Stimulated activated CD8-positive, alpha-beta memory T cell treated with anti-CD3 and anti-CD28 coated beads, Interleukin-4, amount 100 ng/mL, for 1 hour (primary cell): ENCODE measurements at places on chromosomes 5 and 9.

DNA sequence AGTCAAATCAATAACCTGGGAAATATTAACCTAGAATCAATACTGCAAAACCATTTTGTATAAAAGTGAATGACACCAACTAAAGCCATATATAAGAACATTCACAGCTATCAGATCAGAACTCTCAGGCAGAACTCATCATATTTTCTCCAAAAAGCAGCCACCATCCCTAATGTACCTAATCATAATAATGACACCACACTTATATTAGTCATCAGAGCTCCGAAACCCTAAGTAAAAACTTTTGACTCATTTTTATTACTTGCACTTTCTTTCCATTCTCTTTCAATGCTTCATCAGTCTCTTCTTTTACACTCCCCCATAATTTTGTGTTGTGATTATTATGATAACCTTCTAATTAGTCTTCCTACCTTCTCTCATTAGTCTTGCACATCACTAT lies 45.3 kb downstream of the INSL6 start:
- DNase-seq, result no peak

- DNase-seq, result no peak
These were observed 20.3 kb downstream of the CAMSAP1 start for GRCh38 chr9:135887021-135887507.

DNA sequence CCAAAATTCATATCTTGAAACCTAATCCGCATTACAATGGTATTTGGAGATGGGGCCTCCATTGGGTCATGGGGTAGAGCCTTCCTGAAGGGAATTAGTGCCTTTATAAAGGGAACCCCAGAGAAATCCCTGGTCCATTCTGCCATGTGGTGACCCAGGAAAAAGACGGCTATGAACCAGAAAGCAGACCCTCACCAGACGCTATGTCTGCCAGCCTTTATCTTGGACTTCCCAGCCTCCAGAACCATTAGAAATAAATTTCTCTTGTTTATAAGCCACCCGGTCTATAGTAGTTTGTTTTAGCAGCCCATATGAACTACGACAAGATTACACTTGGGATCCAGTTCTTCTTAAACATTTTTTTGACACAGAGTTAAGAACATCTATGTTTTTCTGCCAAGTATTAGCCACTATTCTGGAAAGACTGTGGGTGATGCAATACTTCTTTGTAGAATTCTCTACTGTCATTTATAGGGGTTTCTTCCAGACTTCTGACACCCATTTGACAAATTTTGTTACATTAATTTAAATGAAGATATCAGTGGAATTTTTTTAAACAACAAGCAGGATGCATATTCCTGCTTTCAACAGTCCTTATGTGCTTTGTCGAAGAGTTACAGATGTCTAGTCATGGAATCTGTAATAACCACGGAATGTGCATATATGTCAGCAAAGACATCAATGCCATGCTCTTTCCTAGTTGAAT lies 572.4 kb downstream of the NR2F1-AS1 start:
- DNase-seq, result no peak

DNA sequence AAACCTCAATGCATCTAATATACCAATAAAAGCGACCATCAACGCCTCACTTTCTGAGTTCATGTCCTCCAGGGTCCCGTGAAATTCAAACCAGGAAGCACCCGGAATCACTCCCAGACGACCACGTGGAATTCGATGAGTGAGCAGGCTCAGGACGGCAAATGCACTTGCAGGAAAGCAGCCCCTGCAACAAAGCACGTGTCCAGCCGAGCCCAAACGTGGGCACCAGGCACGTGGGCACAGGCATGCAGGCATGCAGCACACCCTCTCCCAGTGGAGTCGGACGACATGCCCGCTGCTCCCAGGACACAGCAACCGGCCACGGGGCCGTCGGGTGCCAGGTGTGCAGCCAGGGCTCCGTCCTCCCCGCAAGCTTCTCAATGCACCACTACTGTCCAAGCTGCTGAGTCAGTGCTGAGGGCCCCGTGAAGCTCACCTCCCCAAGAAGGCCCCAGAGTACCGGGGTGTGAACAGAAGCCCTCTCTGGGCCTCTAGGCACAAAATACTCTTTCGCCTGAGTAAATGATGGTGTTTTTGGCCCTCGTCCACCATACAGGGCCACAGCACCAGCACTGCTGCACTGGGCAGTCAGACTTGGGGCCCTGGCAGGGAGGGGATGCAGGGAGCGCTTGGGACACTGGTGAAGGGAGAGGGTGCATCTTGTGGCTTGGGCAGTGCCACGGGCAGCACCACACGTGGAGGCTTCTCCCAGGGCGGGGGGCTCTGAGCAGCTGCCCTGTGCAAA lies 87.6 kb downstream of the VAV2 start:
- DNase-seq, result no peak

DNA sequence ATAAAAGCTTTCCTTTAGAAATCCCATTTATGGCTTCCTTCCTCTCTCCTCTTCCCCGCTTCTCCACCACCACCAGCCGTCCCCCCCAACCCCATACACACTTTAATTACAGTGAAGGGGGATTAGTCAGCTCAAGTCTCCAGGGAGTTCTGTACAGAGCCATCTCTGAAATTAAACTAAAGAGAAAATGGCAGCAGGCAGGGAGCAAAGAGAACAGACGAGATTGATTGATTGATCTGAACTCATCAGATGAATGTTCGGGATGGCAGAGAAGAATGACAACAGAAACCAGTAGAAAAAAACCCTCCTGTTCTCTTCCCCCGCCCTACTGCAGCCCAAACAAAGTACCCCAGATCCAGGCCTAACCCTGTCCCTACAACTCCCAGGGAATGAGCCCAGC lies 241.7 kb upstream of the PANK3 start:
- DNase-seq, result no peak

DNA sequence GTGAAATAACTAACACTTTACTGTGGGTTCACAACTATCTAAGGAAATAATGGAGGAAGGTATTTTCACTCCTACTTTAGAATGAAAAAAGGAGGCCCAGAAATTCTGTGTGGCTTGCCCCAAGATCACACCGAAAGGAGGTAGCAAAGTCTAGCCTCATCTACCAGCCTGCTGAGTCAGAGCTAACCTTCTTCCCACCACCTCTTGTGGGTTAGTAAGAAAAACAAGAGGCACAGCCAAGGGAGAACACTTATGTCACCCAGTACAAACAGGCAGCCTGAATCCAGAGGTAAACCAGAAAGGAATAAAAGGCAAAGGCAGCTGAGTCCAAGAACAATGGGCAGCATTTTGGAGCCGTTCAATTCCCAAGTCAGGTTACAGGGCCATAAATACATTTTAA lies 91.9 kb upstream of the RASEF start:
- DNase-seq, result no peak

DNA sequence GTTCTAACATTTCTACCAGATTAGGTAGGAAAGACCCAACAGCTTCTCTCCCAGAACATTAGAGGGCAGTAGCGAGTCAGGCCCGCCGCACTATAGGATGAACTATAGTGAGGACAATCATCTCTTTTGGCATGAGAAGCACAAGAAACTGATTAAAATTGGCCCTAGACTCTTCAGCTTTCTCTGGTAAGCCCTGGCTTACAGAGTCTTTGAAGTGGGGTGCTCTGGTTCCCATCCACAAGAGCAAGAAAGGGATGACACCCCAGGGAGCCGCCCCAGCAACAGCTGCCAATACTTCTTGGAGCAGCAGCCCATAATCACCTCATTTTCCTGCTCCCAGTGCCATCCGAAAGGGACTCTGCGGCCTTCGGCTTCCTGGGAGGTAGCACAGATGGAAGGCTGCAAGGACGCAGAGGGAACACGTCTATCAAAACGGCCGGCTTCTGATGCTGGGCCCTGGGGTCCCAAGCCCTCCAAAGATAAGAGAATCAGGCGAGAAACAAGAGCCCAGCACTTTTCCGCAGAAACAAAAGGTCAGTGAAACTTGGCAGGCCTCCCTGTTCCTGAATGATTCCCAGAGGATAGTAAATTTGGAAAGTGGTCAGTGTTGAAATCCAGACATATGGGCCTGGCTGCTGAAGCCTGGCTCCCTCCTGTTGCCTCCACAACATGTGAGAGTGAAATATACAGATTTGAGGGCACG lies 69.3 kb downstream of the HSD17B3 start:
- DNase-seq, result no peak

DNA sequence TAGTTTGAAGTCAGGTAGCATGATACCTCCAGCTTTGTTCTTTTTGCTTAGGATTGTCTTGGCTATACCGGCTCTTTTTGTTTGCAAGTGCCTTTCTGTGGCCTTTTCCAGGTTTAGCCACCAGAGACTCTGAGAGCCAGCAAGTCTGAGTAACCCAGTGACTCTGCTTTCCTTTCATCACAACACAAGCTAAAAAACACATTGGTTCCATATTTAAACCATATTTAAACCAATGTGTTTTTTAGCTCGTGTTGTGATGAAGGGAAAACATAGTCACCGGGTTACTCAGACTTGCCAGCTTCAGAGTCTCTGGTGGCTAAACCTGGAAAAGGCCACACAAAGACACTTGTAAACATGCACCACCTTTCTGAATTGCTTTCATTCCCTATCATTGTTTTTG lies 493.3 kb downstream of the NTRK2 start:
- no peak for DNase-seq

- no peak for DNase-seq
These were observed 2.7 kb downstream of the SYNPO start for GRCh38 chr5:150642991-150643710.

- no peak for DNase-seq
These were observed 419.6 kb downstream of the GADD45G start for GRCh38 chr9:90024409-90024808.

DNA sequence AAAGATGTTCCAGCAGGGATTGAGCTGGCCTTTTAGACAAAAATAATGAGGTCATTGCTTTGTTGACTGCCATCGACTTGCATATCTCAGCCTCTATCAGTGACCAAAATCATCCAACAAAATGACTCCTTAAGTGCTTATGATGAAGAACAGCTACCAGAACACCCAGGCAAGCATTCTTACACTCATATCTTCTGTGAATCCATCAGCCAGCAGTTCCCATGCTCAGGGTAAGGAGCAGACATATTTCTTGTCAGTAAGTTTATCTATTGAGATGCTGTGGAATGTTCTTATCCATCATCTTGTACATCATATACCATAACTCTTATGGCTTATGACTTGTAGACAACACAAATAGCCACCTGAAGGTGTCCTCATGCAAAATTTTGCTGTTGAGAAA lies 20.2 kb upstream of the SPDL1 start:
- no peak for DNase-seq

GRCh38 chr9:129076640-129077037 lies 4.3 kb upstream of the DOLPP1 start:
- no peak for DNase-seq

- no peak for DNase-seq
These were observed 175.1 kb downstream of the ACER2 start for GRCh38 chr9:19583890-19584289.
